ENCODE measurements at places on chromosomes 7 and 10. TPM values are rescaled to one million over a fixed set of nuclear protein-coding genes. Genes with fewer than 3 reads are reported as not detected.

GRCh38 chr10:42941295-42941644 is 135.6 kb upstream of the RET start:
- DNase-seq: no peak

DNA sequence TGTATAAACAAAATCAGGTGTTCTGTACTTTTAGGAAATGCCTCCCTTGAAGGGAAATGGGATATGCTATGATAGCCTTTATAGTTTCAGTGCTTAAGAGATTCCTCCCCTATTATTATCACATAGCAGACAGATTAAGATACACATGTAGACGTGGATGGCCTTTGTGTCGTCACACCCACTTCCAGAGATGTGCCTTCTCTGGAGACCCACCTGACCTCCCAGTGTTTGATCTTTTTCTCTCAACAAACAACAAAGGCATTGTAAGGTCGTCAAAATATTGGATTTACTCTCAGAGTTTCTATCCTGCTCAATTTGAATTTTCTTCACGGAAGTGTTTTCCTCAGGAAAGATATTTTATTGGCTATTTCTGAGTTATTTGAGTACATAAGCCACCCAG is 25.7 kb upstream of the C1GALT1 start:
- no peak for DNase-seq

GRCh38 chr10:45179691-45180090 is 135.7 kb downstream of the OR13A1 start:
- no peak for DNase-seq

Gene PRTFDC1
- 2.7 TPM for total RNA-seq

GRCh38 chr7:76392531-76393115 is 16.9 kb downstream of the SSC4D start:
- DNase-seq: no peak

DNA sequence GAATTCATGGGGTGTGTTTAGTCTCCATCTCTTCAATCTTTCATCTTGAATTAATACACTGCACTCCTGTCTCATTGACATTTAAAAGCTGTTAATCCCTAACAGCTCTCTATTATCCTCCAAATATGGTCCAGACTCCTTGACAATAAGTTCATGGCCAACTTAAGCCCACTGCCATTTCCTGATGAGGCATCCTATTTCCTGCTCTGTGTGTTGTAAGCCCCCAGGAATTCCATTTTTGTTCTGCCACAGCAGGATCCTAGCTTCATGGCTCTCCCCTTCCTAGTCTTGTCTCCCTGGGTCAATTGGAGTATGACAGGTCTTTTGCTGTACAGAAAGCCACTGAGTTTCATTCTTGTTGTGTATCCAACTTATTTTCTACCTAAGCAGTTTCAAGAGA is 218.8 kb downstream of the OTUD1 start:
- no peak for DNase-seq

- peak; percentile 80 for DNase-seq
Observed at GRCh38 chr7:44735403-44736165, 13.1 kb upstream of the ZMIZ2 start.

Gene ERV3-1
- 10.7 TPM for total RNA-seq

- peak; percentile 53 for DNase-seq
Observed at GRCh38 chr10:86960003-86960862, 1.8 kb downstream of the SNCG start.

Gene TMEM273
- total RNA-seq: 16.6 TPM

- peak; percentile 37 for DNase-seq
Observed at GRCh38 chr10:17443707-17444387, 10.5 kb downstream of the ST8SIA6 start.

Gene TMEM184A
- not detected for total RNA-seq

Gene RBM17
- 285 TPM for total RNA-seq

Data from activated CD8-positive, alpha-beta T cell treated with anti-CD3 and anti-CD28 coated beads for 36 hours (primary cell).